ENCODE measurements at places on chromosomes 11 and 22.

DNA sequence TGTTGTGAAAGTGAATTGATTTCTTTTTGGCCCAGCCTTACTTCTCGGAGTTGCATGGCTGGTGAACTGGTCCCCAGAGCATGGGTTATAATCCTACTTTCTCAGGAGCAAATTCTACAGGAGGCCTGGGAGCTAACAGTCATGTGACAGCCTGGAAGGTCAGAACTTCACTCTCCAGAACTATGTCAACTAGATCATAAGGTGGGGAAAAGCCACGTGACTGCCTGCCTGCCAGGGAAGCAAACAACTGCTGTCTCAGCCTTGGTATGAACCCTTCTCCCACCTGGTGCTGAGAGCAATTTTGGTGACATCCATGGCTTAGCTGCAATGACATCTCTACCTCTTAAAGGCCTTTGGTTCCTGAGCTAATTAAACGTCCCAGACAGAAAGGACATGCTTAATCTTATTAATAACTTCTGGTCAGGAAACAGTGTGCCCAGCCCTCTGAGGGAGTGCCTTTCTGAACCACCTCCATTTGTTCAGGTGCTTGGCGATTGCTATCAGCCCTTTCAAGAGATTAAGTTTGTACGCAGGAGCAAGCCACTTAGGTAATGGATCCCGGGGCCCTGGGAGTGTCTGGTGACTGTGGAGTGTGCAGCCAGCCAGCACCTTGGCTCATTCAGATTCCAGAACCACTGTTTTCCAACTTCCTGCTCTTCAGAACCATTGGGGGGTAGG lies 1.4 kb upstream of the CREB3L1 start:
- DNase-seq: no peak

DNA sequence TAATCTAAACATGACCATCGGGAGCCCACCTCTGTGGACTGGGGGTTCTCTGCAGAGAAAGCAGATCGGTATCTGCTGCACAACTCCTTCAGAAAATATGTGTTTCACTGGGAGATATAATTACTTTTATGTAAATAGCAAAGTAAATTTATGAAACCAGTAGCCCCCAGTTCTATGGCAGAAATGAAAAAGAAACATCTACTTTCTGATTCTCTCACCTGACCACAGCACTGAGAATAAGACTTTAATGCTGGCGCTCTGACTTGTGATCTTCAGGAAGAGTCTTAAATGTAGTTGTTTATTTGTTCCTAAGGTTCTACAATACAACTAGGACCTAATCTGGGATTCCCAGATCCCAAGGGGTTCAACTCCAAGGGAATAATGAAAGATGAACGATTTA lies 518.0 kb downstream of the DLG2 start:
- DNase-seq: no peak

- DNase-seq: no peak
Measured at GRCh38 chr11:78927511-78927910, 352.8 kb upstream of the NARS2 start.

GRCh38 chr22:23790819-23791737 lies 4.3 kb downstream of the SMARCB1 start:
- no peak for DNase-seq

- DNase-seq: no peak
Measured at GRCh38 chr11:114252767-114253166, 43.4 kb upstream of the NNMT start.

DNA sequence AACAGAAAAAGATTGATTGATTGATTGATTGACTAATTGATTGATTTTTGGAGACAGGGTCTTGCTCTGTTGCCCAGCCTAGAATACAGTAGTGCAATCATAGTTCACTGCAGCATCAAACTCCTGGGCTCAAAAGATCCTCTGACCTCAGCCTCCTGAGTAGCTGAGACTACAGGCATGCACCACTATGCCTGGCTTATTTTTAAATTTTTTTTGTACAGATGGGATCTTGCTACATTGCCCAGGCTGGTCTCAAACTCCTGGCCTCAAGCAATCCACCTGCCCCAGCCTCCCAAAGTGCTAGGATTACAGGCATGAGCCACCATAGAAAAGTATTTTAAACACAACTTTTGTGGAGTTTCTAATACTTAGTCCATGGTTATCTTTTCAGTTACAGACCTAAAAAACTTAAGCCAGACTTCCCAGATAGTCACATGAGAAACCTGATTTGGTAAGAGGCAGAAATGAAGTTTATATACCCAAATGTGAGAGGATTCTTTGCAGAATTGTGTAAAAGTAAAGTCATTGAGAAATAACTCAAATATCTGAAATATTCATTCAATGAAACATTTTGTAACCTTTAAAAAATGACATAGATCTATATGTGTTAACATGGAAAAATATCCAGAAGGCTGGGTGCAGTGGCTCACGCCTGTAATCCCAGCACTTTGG lies 186.5 kb downstream of the SWAP70 start:
- DNase-seq: no peak

Data from brain (organoid and tissue), 16 donors.